ENCODE measurements at places on chromosomes 1 and 21.

- no peak for DNase-seq
Measured at GRCh38 chr1:200338451-200338850, 71.4 kb downstream of the ZNF281 start.

- DNase-seq: no peak
Measured at GRCh38 chr1:5711956-5712645, 280.1 kb downstream of the NPHP4 start.

- no peak for DNase-seq
Measured at GRCh38 chr21:36542312-36543101, 62.6 kb upstream of the CLDN14 start.

DNA sequence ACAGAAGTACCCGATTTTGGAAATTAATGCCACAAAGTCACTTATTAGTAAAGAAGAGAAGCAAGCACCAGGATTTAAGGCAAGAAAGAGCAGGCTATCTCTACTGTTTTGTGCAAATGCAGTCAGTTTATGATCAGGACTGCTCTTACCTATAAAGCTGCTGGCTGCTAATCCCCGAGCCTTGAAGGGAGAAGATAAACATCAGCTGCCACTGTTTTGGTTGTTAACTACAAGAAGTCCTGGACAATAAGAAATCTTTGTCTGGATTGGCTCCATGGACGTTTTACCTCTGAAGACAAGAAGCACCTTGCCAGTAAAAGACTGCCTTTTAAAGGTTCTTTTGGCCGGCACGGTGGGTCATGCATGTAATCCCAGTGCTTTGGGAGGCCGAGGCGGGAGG lies 21.4 kb downstream of the FRRS1 start:
- DNase-seq: no peak

- no peak for DNase-seq
Measured at GRCh38 chr1:63555480-63555879, 32.2 kb downstream of the EFCAB7 start.

- DNase-seq: no peak
Measured at GRCh38 chr1:115411371-115412063, 73.5 kb upstream of the NGF start.

- no peak for DNase-seq
Measured at GRCh38 chr1:17908945-17909344, 153.8 kb downstream of the ACTL8 start.

- DNase-seq: no peak
Measured at GRCh38 chr21:18985584-18985983, 582.0 kb upstream of the TMPRSS15 start.

GRCh38 chr21:35593000-35593502 lies 467.3 kb downstream of the SETD4 start:
- DNase-seq: no peak

- no peak for DNase-seq
Measured at GRCh38 chr1:204520834-204521709, 4.9 kb downstream of the MDM4 start.

GRCh38 chr1:155499953-155500639 lies 62.5 kb downstream of the ASH1L start:
- no peak for DNase-seq

GRCh38 chr1:238647877-238648276 lies 738.5 kb upstream of the CHRM3 start:
- DNase-seq: no peak

DNA sequence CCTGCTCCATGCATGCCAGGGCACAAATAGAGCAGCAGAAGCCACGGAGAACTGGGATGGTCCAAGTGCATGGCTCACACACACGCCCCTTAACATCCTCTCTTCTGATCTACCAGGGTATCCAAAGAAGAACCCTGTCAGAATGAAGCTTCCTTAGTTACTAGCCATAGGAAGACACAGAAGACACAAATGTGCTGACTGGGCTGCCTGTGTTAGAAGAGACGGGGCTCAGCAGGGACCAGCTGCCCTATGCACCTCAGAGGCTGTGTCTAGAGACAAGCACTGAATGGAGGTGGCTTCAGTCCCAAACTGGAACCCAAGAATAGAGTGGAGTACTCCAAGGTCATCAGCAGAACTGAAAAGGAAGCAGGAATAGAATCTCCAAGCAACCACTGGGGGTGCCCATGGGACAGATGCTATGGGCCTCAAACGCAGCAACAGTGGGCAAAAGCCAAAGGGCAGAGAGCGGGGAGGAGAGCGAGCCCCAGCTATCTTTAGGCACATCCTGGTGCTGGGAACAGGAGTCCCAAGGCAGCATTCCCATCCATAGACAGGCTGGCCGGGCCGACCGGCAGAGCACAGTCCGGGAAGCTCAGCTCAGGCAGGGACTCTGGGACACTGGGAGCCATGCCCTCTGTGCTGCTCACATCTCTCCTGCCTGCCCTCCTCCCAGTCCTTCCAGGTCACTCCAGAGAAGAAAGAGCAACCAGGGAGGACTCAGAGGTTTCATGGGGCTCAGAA lies 9.5 kb downstream of the SLC6A9 start:
- no peak for DNase-seq

- no peak for DNase-seq
Measured at GRCh38 chr1:172638885-172639831, 19.7 kb upstream of the FASLG start.

GRCh38 chr1:172545396-172546004 lies 12.6 kb downstream of the SUCO start:
- DNase-seq: no peak

GRCh38 chr1:193434319-193434718 lies 247.9 kb upstream of the B3GALT2 start:
- no peak for DNase-seq

Data from anterior cingulate cortex (tissue), 58 donors.